Pancreas (tissue), 10 donors: ENCODE measurements at places on chromosomes 3 and 15.

DNA sequence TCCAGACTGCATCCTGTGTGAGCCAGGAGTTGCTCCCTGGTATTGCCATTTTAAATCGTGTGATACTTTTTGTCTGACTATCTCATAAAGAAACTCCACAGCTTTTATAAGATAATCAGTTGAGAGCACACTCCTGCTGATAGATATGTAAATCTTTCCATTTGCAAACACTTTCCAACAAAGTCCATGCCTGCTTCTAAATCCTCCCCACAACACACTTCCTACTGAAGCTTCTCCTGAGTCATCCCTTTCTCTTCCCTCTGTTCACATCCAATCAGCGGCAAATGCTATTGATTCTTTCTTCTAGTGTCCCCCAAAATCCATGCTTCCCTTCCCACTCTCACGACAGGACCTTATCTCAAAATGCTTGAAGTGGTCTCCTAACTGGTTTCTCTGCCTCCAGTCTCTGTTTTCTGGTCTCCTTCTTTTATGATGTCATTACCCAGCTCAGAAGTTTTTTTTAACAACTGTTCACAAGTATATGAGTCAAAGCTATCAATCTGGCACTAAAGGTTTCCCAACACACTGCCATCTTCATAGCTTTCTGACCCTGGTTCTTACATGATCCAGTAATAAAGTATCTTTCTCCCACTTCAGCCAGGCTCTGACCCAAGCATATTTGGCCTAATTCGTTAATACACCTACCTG is 4.5 kb upstream of the WWTR1 start:
- no peak for DNase-seq

DNA sequence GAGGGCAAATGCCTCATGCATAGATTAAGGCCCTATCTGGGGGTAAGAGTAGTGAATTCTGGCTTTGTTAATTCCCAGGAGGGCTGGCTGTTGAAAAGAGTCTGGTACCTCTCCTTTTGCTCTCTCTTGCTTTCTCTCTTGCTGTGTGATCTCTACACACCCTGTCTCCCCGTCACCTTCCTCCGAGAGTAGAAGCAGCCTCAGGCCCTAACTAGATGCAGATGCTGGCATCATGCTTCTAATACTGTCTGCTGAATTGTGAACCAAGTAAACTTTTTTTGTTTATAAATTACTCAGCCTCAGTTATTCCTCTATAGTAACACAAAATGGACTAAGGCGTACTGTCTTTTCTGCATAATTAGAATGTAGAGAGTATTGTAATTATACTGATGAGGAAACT is 908.1 kb downstream of the DIPK2A start:
- DNase-seq, result no peak

GRCh38 chr3:55634345-55634744 is 147.2 kb upstream of the WNT5A start:
- no peak for DNase-seq

DNA sequence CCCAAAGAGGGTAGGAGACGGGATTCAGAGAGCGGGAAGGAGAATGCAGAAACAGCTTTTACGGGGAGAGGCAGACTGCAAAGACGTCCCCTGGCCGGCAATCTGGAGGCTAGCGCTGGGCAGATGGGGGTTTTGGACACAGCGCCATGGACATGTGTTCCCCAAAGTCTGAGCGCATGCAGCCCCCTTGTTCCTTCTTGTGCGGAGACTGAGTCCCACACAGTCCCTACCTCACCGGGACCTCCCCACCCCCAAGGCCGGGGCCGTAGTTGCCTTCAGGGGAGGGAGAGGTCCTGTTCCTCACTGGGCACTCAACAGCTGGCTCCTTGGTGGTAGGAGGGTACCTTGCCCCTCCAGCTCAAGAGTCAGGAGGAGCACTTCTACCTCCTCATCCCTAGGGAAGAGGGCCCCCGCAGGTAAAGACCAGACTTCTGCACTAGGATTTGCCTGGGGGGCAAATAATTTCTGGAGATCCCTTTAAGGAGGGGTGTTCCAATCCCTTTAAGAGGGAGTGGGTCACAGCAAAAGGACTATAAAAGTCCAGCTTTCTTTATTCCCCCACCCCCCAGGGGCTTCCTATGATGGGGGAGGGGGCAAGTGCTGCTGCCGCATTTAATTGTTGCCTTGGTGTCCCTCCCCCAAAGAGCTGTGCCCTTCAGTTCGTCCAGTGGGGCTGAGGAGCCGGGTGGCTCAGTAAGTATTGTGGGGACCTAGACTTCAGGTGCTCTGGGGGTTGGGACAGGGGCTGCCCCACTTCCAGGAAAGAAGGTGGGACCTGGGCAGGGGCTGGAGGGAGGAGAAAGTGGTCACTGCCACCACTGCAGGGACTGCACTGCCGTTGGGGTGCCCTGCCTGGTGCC is 3.6 kb upstream of the BAHD1 start:
- DNase-seq, result no peak

- no peak for DNase-seq
Observed at GRCh38 chr3:148604270-148605085, 93.2 kb upstream of the AGTR1 start.

DNA sequence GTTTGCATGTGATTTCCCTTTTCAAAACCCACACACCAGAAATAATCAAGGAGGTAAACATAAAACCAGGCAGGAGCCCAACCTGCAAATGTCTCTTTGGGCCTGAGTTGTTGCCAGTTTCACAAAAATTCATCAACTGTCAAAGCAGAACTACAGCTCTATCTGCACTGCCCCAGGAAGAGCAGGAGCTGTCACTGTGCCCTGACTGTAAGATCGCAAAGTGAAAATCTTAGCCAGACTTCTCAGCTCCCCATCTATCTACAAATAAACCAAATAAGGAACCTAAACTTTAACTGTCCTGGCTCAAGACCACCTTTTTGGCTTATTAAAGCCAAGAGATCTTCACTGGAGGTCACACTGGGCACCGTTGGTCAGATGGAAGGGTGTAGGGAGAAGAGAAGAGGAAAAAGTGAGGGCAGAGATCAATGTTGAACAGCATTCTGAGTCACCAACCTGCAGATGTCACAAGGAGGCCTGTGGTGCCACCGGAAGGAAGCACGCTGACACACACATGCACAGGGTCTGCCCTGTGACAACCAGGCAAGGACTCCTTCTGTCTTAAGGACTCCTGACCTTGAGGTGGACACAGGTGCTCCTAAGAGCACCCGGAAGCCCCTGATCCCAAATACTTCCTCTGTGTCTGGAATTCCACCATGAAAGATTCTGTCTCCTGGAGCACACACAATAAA is 58.7 kb downstream of the RPN1 start:
- no peak for DNase-seq

- no peak for DNase-seq
Observed at GRCh38 chr3:106065831-106066230, 197.0 kb upstream of the CBLB start.

DNA sequence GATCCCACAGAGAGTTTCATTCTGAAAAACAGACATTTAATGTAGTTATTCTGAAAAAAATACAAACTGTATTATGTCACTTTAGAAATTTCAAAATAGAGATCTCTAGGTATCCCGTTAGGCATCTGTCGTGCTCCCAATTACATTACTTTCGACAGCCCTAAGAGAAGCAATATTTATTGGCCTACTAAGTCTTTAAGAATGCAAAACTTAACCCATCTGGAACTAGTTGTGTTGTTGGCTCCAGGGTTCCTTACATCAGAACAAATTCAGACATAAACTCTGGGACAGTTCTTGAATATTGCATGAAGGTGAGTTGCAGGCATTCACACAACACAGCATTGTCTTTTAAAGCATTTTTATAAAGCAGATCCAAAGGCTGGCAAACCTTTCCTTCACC is 498.4 kb downstream of the FHIT start:
- DNase-seq, result no peak

DNA sequence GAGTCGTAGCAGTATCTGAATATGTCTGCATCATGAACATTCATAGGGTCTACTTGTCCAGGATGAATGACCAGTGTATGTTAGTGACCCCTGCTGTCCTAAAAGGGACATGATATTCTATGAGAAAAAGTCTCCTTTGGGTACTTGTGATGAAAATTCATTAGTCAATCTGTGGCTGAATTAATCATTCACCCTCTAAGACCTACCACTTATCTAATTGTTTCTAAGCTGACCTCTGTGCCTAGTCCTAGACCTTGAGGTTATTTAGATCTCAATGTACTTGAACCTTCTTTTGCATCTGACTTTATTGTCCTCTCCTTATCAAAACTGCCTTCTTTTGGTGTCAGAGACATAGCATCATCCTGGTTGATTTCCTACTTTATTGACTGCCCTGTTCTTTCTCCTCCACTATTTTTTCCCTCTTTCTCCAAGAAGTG is 799.3 kb downstream of the DIPK2A start:
- no peak for DNase-seq

GRCh38 chr3:25594007-25594502 is 70.7 kb downstream of the TOP2B start:
- no peak for DNase-seq

GRCh38 chr15:93694033-93694432 is 537.3 kb upstream of the MCTP2 start:
- no peak for DNase-seq

GRCh38 chr3:79085171-79085570 is 682.6 kb downstream of the ROBO1 start:
- DNase-seq, result no peak

DNA sequence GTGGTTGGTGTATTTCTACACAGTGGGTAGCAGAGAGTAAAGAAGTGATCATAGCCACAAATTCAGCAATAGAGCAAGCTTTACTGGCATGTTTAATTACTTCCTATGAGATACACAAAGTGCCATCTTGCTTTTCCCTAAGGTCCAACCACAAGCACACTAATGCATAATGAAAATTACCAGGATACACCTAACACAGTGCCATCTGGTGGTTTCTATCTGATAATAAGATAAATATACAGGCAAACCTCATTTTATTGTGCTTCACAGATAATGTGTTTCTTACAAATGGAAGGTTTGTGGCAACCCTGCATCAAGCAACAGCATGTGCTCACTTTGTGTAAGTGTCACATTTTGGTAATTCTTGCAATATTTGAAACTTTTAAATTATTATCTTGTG is 223.0 kb downstream of the NSUN3 start:
- no peak for DNase-seq

DNA sequence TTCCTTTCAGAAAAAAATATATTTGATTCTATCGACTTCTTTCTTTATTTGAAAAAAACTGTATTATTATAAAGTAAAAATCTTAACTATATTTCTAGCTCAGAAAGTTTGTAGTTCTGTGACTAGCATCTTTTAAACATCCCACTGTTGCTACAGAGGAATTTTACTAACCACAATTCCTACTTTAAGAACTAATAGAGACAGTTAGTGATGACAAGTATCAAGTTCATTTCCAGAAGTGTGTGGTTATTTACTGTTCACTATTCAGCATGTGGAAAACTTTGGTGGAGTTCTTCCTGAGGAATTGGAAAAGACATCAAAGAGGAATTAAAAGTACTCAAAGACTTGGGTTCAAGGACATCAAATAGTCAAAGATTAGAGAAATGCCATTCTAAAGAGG is 524.1 kb upstream of the CBLB start:
- DNase-seq, result no peak

DNA sequence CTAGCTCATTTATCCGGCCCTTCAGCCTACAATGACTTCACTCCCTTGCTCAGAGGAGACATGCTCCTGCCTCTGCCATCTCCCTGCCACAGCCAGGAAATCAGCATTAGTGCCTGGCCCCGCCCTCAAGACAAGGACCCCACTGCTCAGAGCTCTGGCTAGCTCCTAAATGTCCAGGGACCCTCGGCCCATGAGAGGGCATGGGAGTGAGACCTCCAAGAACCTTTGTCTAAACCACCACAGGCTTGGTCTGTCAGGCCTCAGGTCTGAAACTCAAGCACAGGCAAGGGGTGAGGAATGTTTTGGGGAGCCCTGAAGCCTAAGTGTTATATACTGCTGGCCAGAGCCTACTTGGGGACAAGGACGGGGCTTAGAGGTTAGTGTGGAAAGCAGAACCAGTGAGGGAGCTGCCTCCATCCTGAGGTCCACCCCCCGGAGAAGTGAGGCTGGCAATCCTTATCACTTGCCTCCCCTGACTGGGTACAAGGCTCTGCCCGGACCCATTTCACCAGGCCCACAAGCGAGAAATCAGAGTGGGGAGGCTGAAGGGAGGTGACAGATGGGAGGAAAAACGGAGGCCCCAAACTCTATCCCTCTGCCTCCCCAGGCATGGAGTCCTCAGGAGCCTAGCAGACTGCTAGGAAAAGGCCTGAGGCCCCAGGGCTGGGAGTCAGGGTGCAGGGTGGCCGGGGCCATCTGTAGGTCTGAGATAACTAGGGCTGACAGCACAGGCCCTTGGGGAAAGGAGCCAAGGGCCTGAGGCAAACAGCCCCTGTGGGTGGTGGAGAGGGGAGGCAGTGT is 18.8 kb downstream of the SHF start:
- DNase-seq, result no peak

DNA sequence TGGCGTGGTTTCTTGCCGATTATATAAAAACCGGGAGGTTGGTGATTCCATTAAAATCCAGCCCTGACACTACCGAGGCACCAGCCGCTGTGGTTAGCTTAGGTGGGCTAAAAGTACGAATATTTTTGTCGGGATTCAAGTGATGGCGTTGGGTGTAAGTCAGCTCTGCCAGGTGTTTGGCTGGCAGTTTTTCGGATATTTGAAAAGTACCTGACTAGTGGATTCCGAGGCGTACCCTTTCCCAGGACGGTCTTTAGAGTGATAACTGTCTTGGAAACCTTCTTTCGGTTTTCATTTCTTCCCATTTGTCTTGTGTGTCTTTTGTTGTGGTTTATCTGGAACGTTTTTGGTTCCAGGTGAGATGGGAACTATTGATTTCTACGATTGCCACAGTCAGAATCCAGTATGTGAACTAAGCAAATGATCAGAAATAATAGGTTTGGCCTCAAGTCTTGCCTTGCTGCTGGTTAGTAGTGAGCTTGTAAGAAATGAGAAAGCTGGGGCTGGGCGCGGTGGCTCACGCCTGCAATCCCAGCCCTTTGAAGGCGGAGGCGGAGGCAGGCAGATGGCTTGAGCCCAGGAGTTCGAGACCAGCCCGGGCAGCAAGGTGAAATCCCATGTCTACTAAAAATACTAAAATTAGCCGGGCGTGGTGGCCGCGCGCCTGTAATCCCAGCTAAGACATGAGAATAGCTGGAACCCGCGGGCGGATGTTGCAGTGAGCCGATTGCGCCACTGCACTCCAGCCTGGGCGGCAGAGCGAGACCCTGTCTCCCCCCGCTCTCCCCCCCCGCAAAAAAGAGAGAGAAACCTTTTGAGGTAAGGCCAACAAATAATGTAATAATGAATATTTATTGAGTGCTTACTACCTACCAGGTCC is 1.4 kb downstream of the FYTTD1 start:
- DNase-seq, result no peak

- DNase-seq, result no peak
Observed at GRCh38 chr3:69094467-69095205, 9.9 kb downstream of the ARL6IP5 start.

DNA sequence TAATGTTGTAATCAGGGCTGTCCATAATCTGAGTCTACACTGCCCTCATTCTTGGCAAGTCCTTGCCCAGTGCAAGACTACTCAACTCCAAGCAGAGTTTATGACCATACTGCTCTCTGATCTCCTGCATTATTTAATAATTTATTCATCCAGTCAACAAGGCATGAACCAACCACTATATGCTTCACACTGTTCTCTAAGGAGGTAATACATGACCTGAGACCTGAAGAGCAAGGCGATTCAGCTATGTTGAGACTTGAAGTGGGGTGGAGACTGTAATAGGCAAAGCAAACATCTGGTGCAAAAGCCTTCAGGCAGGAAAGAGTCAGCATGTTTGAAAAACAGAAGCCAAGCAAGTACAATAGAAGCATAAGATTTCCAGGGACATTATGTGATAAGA is 1362.8 kb downstream of the ROBO2 start:
- DNase-seq, result no peak

GRCh38 chr15:79003896-79004295 is 59.0 kb upstream of the CTSH start:
- no peak for DNase-seq
